Islet precursor cell (in vitro differentiated cells): ENCODE measurements at places on chromosomes 12 and 14.

- DNase-seq, result peak; percentile 41
Observed at GRCh38 chr14:94360945-94361565, 27.3 kb downstream of the SERPINA1 start.

DNA sequence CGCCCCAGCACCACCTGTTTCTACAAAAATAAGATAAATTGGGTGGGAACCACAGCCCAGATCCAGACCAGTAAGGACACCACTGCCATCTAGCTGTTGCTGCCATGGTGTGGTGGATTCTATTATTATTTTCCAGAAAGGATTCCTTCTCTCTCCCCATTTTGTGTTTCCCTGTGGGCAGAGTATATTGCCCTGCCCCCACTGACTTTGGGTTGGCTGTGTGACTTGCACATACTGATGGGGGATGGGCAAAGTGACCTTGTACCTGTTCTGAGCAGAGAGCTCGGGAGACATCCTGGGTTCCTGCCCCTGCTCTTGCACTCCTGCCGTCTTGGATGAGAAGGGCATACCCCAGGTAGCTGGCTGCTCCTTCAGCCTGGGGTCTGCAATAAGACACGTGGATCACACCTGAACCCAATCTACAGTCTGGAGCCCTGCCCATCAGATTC is 24.3 kb downstream of the MOAP1 start:
- no peak for DNase-seq

DNA sequence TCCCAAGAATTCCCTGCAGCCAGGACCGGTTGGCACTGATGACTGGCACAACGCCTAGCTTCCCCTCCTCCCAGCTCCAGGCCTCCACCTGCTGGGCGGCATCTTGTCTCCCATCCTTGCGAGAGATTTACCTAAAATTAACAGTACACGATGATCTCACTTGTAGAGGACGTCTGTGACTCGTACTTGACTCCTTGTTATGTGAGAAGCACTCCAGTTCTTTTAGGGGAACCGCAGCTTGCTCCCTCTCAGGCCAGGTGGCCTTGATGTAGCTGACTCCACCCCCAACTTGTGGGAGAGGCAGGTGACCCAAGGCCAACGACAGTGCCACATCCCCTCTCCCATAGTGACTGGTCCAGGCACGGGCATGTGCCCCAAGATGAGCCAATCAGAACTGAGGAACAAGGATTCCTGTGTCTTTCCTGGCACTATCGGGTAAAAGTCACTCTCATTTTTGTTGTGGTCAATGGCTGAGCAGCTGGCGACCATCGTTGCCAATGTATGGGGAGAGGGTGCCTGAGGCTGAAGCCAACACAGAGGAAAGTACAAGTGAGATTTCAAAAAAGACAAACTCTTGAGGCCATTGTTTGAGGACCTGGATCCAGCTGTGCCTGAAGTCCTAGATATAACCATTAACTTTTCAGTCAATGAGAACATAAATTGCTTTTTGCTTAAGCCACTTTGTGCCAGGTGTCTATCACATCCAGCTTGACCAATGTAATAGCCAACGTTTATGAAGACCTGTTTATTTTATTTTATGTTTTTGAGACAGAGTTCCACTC is 208.7 kb downstream of the RBM19 start:
- DNase-seq, result no peak

DNA sequence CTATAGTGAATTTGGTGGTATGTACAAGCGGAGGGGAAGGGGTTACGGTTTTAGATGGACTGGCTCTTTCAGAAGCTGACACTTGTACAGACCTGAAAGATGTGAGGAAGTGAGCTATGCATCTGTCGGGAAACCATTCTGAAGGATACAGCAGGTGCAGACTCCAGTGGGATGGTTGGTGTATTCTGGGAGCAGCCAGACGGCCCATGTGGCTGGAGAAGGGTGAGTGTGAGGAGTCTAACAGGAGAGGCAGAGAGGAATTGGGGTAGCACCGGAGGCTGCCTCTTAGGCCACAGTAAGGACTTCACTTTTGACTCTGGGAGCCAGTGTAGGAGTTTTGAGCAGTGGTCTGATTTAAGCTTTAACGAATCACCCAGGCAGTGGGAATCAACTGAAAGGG is 90.7 kb downstream of the APAF1 start:
- no peak for DNase-seq

DNA sequence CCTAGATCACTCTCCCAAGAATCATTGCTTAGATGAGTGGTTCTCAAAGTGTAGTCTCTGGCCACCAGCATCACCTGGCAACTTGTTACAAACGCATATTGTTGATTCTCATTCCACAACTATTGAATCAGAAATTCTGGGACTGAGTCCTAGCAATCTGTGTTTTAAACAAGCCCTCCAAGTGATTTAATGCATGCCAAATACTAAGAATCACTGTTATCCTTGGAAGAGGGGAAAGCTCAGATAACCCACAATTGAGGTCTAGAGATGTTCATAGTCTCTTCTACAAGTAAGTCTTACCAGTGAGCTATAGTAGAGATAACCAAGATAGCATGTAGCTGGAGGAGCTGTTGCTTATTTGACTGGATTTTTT is 666.6 kb downstream of the DIO2 start:
- no peak for DNase-seq

GRCh38 chr14:65703996-65704395 is 291.5 kb downstream of the FUT8 start:
- peak; percentile 79 for DNase-seq

- no peak for DNase-seq
Observed at GRCh38 chr14:105398044-105398725, at the start of gene TEX22. Gene TEX22, plus strand, starts transcription at chr14:105398538. Its CDS starts 803 bp downstream, at chr14:105399341.

- no peak for DNase-seq
Observed at GRCh38 chr12:47698055-47698454, 7.8 kb downstream of the RPAP3 start.

GRCh38 chr14:89990623-89991275 is 35.0 kb downstream of the TDP1 start:
- no peak for DNase-seq

DNA sequence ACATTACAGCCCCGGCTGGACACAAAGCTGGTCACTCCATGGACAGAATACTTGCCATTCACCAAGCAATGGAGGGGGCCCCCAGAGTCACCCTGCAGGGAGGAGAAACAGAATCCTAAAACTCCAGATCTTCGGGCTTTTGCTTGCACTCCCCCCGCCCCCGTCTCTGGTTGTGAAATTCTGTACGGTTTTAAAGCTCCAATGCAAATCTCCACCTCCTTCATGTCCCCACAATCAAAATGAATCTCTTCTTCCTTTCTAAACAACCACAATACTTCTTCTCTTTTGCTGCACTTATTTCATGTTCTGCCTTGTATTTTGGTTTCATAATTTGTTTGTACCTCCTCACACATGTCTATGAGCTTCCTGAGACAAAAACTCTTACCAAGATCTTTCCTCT is 5.8 kb upstream of the BIN2 start:
- no peak for DNase-seq

DNA sequence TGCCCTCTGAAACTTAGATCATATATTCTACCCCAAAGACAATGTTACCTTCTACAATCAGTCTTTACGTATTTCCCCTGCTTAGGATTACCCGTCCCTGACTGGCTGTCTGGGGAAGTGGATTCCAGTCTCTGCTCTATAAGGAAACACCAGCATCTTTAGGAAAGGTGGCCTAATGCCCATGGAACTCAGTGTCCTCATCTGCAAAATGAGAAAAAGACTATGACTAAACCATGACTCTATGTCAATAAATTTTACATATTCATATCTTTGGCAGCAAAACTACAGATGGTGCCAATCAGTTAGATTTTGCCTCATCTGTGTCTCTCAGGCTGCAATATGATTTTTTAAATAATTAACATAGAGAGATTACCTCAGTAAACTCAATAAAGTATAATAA is 133.8 kb downstream of the ITPR2 start:
- DNase-seq, result no peak

DNA sequence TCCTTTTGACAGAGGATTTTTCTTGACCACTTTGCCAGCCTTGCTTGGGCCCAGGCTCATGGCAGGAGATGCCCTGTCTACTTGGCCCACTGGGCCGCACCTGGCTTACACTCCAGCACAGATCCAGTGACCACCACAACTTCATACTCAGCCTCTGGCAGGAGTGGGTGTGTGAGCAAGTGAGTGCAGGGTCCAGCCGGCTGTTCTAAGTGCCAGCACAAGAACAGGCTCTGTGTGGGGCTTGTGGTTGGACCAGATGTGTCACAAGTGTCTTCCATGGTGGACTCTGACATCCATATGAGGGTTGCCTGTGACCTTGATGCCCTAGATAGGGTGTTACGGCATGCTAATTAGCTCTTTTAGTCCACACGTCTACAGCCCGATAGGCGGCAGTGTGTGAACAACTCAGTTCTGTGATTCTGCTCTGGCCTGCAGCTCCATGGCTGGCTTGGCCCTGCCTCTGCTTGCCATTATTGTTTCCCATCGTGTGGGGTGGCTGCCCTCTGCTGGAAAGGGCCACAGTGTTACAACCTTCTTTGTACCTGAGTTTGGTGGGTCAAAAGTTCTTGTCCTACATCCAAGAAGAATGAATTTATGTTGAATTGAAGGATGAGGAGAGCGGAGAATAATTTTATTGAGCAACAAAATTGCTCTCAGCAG is 1089.1 kb downstream of the SLC6A15 start:
- peak; percentile 97 for DNase-seq

DNA sequence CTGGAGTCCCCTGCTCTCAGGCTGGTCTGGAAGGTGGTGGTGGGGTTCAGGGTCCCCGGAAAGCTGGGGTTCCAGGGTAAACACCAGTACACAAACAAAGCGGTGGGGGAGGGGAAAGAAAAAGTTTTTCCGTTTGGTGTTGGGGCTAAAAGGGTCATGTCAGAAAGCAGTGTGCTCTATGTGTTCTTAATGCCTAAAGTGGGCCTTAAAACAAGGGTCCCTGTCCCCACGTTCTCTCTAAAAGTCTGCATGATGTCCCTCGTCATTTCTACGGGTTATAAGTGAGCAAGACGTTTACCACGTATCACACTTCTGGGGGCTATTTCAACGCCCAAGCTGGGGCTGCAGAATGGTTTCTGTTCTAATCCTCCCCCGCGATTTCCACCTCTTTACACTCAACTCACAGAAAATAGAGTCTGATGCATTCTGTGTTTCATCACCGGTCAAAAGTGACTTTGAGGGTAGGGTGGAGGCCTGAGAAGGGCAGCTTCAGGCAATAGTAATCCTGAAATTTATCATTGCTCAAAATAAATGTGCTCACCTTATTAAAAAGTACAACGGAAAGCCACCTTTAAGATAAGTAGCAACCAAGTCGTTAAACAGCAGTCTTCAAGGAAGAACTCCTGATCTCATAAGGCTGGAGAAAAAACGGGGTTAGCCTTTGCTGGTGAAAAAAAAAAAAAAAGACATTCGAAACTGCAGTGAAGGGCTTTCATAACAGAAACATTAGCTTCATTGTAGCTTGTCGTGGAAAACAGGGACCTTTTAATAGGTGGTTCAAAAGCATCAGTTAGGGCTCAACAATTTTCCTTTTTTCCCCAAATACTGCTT is 63.9 kb upstream of the PTGR2 start:
- DNase-seq, result peak; percentile 51

DNA sequence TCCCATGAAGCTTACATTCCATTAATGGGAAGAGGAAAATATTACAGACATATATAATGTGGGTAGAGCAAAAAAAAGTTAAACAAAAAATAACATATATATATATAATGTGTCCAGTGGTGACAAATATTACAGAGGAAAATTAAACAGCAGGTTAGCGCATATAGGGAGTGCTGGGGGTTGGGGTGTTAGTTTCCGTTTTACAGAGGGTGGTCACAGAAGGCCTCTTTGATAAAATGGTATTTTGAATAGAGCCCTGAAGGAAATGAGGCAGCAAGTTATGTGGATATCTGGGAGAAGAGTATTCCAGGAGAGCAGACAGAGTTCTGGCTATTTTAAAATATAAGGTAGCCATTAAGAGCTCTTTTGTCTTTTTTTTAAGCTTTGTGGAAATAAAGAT is 73.2 kb downstream of the DCAF5 start:
- no peak for DNase-seq

- peak; percentile 62 for DNase-seq
Observed at GRCh38 chr12:51923506-51924365, 16.4 kb downstream of the ACVRL1 start.

GRCh38 chr12:96167492-96167891 is 26.7 kb upstream of the ELK3 start:
- DNase-seq, result no peak

DNA sequence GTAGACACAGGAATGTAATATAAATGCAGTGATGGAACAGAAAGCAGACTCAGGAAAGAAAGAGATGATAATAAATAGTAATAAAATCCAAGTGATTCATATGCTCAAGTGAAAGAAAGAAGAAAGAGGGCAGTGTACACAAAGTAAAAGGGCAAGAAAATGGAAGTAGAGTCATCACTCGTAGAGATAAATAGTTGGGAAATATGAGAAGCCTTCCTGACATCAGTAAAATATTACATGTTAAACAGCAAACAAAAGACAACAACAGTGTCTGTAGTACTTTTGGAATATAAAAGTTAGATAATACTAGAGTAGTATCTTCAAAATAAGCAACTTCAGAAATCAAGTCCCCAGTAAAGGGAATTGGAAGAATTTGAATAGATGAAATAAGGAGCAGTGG is 412.3 kb downstream of the RAD51B start:
- no peak for DNase-seq

DNA sequence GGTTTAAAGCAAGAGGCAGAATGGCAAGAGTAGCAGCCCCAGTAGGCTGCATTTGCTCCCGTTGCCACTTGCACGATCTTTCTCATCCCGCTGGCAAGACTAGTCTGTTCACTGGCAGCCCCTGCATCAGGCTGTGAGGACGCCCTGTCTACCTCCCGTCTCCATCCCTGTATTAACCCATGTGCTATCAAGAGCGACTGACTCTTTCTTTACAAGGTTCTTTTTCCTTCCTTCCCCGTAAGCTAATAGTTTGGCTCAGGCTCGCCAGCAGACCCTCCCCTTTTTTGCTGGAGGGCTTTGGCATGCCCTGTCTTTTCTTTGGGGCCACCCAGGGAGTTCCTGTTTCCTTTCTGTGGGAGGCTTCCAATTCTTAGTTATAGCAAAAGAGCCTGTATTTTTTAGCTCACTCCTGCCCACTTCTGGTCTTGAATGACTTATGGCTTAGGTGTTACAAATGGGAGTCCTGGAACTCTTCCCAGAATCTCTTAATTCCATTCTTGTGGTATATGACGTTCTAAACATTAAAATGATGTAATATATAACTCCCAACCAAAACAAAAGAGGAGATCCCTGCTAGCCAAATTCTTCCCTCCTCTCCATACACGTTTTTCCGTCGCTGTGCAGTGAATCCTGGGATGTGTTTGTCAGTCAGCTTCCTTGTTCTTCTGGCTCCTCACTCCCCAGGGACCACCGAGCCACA is 149.0 kb downstream of the PRKCH start:
- no peak for DNase-seq

DNA sequence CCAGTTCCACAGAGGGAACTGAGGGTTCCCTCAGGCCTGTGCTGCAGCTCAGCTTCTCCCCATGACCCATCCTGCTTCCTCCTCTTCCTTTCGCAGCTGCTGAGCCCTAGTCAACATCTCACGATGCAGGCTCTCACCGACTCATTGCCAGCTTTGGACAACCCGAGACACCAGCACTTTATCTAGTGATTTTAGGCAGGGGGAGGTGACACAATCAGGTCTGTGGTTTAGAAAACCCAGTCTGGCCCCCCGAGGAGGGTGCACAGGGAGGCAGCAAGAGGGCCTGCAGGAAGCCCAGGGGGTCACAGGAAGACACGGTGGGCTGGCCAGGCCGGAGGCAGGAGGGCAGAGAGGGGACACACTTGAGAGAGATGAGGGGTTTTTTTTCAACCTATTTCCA is 35.4 kb downstream of the DIO3 start:
- no peak for DNase-seq

- no peak for DNase-seq
Observed at GRCh38 chr12:1761857-1762256, 58.5 kb upstream of the LRTM2 start.
